ENCODE measurements at places on chromosomes 1 and 21.

DNA sequence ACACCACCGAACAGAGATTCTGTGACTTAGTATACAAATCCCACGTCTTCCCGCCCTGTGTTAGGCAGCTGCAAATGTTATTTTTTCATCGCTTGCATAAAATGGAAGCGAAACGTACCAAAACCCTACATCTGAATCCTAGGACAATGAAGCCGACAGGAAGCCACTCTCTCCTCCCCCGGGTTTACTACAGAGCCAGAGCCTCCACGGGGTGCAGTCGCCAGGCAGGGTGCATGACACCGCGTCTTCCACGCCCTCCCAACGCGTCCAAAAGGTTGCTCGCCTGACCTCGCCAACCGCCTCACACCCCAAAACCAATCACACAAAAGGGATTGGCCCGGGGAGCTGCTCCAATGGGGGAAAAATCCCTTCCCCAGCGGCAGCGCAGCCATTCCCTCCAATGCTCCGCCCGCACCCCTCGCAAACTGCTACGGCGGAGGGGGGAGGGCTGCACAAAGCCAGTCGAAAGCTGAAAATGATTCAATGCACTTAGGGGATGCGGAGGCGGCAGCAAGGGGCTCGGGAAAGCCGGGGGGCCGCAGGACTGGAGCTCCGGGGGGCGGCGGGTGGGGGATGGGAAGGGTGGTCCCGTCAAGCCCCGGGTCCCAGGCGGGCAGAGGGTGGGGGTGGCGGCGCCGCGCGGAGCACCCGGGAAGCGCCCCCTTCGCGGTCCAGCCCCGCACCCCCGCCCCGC is 701 bp downstream of the CEP170 start:
- DNase-seq = peak; percentile 29

- DNase-seq = no peak
Measured at GRCh38 chr1:22689505-22689904, 21.1 kb upstream of the EPHB2 start.

DNA sequence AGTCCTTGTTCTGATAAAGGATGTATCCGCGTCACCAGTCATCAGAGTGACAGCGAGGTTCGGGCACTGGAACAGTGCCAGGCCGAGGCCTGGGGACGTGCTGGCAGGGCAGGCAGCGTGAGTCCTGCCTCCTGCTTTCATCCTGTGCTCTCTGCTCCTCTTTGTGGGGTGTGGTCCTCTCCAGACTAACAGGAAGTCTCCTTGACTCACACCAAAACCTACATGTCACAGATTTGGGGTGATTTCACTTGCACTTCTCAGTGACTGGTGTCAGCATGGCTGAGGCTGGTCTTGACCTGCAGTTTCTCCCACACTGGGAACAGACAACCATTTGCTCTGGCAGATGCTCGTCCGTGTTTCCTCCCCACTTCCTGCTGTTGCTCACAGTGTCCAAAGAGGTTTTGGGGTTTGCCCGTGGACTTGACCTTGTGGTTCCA is 8.8 kb upstream of the NLRP3 start:
- peak; percentile 47 for DNase-seq

DNA sequence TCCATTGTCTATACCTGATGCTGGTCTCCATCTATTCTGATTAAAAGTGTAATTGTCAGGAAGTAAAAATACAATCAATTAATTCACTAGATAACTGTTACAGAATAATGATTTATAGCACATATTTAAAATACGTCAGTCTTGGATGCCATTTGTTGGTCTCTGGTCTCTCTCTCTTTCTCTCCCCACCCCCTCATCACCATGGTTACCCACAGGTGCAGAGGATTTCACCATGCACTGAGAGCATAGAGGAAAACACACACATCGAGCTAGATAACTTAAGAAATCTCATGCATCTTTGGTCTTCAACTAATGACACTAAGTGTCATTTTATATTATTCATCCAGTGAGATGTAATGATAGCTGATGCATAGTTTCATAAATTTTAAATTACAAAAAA is 33.4 kb downstream of the LRRC53 start:
- no peak for DNase-seq

DNA sequence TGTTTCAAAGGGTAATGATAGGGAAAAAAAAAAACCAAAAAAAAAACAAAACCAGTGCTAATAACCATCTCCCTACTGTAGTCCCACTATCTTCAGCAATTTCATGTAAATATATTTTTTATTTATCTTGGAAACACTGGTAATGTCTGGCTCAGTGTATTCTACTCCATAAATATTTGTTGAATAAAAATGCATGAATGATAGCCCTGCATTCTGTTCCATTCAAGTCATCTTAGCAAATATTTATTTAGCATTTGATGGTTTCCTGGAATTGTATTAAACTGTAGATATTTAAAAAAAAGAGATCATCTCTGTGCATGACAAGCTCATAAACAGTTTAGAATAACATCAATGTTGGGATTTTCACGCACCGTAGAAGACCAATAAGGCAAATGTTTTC is 24.2 kb downstream of the IL23R start:
- no peak for DNase-seq

DNA sequence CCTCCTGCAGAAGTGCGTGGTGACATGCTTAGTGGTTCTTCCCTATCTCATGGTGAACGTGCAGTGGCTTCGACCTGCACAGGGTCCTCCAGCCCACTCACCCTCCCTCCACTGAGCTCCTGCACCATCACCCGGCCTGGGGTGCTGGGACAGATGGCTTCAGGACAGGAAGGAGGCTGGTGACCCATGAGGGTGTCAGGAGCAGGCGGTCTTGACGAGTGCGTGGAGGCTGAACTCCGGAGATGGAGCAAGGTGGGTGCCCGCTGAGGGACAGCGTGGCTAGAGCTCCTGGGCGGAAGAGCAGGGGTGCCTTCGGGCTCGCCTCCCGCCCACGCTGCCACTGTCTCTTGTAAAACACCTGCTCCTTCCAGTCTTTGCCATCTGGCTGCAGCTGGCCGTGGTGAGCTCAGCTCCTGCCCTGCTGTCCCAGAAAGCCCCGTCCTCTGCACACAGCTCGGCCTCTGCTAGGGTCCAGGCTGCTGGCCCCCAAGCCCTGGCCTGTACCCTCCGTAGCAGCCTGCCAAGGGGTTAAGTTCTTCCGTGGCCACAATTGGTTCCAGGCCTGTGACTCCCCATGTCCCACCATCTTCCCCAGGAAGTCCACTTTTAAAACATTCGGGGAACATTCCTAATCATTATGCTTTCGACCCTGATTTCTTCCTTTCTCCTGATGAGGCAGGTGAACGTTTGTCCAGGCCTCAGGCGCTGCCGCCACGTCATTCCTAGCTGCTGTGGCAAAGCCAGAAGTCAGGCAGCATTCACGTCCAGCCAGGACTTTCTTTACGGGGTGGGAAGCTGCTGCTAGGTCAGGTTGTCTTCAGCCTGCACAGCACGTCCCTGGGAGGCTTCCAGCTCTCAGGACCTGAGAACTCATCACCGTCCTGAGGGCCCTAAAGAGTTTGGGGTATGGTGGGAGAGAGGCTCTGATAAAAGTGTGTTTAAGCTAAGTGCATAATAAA is 8.1 kb downstream of the KRTAP10-1 start:
- DNase-seq = no peak

GRCh38 chr1:62875676-62876075 is 91.7 kb downstream of the ATG4C start:
- no peak for DNase-seq

DNA sequence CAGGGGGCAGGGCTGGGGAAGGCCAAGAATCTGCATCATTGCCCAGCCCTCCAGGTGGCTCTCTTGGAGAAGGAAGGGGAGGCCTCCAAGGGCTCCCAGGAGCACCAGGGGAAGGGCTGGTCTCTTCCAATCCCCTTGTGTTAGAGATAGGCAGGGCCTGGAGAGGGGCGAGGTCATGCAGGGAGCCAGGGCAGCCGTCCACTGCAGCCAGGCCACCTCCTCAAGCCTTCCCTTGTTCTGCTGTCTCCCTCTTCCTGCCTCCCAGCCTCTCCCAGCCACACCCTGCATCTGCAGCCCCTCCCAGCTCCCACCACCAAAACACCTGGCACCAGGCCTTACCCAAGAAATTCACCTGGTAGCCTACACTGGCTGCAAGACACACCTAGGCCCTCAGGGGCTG is 105.3 kb upstream of the IFFO2 start:
- no peak for DNase-seq

DNA sequence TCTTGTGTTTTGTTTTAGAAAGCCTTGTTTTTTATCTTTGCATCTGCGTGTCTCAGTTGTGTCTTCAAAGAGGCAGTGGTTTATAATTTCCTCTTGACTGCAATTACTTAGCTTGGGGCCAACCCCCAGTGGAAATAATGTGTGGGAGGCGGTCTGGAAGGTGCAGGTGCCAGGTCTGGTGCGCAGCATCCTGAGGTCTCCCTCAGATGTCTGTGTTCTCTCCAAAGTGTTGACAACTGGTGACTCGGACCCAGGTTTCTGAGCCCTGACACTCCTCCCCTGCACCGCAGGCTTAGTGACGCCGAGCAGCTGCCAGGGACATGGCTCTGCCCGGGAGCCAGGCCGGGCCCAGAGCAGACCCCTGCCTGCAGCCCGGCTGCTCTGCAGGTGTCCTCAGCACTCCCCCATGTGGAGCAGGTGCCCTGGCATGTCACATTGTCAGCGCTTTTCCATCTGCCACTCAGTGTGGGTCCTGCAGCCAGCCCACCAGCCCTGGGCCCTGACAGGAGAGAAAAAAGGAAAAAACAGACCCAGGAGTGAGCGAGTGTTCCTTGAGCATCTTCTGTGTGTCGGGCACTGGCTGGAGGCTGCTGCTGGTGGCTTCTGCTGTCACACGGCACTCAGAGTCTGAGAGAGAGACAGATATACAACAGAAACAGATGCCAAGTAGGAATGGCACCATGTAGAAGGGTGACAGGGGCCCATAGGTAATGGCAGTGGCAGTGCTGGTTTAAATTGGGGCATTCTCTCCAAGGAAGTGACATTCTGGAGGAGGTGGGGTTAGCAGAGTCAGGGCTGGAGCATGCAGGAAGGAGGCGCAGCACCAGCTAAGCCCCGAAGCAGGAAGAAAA is 24.8 kb upstream of the SELENON start:
- peak; percentile 77 for DNase-seq

GRCh38 chr1:196393742-196394141 is 214.5 kb downstream of the KCNT2 start:
- no peak for DNase-seq

DNA sequence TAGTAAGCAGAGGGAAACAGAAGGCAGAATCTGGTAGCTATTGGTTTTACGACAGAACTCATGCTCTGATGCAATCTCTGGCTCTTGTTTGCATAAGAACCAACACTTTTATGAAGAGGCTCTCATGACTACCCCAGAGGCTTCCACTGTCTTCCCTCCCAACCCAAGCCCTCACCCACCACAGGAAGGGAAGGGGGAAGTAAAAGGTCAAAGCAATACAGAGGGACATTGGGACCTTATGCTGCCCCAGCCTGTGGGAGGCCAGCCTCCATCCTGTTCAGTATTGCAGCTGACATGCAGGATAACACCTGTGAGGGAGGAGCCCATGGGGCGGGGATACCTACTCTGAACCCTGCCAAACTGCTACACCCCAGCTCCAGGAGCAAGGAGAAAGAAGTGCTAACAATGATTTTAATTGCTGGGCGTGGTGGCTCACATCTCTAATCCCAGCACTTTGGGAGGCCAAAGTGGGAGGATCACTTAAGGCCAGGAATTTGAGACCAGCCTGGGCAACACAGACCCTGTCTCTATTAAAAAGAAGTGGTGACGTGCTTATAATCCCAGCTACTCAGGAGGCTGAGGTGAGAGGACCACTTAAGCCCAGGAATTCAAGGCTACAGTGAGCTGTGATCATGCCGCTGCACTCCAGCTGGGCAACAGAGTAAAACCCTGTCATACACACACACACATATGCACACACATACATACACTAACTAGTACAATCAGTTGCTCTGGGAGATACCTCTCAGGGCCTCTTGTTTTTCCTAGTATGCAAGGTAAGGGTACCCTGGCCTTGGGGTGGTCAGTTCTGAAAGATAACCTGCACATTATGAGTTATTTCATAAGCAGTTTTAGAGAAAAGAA is 9.5 kb downstream of the MR1 start:
- DNase-seq = no peak

- DNase-seq = no peak
Measured at GRCh38 chr1:153353226-153353947, 4.3 kb upstream of the S100A9 start.

- no peak for DNase-seq
Measured at GRCh38 chr21:46347203-46347550, 23.2 kb downstream of the PCNT start.

DNA sequence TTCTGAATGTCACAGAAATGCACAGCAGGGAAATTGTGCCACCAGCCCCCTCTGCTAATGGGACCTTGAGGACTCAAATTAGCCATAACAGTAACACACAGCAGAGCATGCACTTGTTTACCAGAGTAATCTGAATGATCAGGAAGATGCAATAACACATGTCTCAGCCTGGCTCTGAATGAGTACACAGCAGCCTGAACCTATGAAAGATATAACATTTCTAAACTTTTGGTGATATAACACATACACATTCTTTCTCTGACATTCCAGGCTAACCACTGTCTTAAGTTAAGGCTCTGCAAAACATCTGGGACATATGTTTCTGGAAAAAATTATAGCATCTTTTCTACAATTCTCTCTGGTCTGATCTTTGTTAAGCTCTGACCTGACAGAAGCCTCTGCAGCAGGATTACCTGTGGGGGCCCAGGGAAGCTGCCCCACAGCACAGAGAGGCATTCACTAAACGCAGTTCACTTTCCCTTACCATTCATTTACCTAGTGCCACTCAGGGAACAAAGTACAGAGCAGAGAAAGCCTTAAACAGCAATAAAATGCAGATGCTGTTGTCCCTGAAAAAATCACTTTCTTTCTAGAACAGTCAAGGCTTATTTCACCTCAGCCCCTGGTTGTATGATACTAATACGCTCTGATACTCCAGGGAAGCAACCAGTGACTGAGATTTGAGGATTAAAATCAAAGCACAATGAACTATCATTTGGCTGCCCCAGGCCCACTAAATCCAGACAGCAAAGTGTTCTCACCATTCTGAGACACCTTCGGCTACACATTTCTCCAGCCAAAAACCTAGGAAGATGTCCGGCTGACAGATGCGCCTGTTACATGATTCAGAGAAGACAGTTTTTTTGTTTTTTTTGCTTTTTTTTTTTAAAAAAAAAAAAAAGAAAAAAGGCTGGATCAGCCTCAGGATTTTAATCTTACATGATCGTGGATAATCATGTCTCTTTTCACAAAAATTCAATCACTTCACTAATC is 54.0 kb upstream of the CNN3 start:
- no peak for DNase-seq

- no peak for DNase-seq
Measured at GRCh38 chr1:206559672-206559995, 52.3 kb downstream of the RASSF5 start.

DNA sequence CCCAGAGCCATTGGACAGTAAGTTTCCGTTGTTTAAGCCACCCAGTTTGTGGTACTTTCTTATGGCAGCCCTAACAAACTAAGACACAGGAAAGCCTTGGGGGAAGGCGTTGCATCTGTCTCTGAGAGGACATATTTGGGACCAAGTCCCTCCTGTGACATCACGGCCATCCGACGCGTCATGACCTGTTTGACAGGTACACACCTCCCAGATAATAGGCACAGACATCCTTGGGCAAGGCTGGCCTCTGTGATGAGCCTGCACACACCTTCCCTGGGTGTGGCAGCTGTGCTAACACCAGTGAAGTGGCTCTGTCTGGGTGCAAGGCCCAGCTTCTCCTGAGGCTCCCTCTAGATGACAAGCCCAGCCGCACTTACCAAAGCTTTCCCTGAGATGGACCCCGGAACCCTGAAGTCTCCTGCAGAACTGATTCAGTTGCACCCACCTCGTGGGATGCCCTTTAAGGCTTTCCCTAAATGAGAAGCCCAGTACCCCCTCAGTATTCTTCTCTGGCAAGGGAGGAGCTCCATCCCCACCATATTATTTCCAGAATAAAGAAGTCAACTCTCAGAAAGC is 136.5 kb downstream of the ZSCAN20 start:
- no peak for DNase-seq
